ENCODE measurements at places on chromosomes 5 and 9.

GRCh38 chr9:36888551-36888950 is 145.5 kb downstream of the PAX5 start:
- DNase-seq, result no peak

- no peak for DNase-seq
Measured at GRCh38 chr5:64165500-64166200, at the start of gene RNF180. Gene RNF180, plus strand, starts transcription at chr5:64165843. Its CDS starts 34,965 bp downstream, at chr5:64200808.

- no peak for DNase-seq
Measured at GRCh38 chr9:99745085-99745484, 76.6 kb upstream of the NR4A3 start.

GRCh38 chr5:149840226-149840825 is 104.3 kb downstream of the PDE6A start:
- no peak for DNase-seq

DNA sequence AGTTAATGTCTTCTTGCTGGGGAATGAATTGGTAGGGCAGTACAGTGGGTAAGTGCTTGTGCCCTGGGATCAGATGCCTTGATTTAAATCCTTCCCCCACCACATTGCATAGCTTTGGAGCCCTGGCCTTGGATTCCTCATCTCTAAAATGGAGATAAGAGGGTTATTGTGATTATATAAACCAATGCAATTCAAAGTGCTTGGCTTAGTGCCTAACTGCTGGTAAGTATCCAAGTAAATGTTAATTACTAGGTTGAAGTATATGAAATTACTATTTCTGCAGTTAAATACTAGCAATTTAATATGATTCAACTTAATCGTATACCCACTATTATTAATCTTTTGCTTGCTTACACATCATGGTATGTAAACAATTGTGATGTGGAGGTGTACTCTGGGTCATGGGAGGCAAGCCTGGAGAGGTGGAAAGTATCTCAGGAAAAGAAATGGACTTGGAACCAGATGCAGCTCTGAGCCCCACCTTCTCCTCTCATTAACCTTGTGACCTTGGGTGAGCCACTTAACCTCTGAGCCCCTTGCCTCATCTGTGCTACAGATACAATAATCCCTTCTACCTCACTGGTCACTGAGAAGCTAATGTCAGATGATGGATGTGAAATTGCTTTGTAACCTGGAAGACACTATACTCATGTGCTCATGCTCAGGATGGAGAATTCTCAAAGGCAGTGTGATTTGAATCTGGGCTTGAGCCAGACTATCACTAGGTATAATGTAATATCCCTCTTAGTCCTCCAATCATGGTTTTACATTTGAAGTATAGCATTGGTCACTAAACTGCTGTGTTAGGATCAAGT is 23.8 kb downstream of the NEUROG1 start:
- DNase-seq, result no peak

GRCh38 chr9:87795178-87795577 is 69.3 kb downstream of the CTSL start:
- no peak for DNase-seq

DNA sequence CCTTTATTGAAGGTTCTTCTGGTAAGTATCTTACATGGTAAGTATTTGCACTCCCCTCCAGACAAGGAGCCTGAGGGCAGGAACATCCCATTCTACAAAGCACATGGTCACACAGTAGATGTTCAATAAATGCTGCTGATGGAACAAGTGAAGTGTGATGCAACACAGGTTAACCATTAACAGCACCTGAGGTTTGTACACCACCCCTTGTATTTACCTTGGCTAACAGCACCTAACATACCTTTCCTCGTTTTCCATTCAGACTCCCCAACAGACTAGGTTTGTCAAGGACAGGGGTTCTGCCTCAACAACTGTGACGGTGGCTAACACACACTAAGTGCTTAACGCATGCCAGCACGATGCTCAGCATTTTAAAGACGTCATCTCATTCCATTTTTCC is 213.6 kb downstream of the MAPKAP1 start:
- DNase-seq, result no peak

DNA sequence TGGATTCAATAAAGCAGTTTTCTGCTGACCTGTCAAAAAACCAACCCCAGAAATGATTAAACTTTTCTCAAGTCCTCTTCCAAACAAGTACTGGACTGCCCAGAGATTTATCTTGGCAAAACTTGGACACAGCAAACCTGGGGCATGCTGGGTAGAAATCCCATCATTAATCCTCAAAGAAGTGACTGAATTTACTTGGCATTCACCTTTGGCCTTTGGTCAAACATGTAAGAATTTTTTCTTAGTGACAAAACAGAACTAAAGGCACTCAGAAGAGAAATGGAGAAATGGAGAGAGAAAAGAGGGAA is 248.6 kb upstream of the NREP start:
- DNase-seq, result no peak

DNA sequence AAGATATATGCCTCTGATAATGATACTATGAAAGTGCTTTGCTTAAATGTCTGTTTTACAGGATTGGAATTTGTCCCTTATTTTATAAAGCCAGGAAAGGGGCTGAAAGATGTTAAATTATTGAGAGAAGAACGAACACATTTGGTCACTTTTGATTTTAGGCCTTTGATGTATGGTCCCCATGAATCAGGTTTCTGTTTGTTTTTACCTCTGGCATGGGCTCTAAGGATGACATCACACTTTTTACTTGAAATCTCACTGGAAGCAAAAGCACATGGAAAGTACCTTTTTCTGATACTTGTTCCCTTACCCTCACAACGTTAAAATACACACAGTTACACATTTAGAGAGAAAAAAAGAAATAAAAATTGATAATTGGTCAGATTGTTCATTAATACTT is 6.9 kb downstream of the OTULIN start:
- no peak for DNase-seq

DNA sequence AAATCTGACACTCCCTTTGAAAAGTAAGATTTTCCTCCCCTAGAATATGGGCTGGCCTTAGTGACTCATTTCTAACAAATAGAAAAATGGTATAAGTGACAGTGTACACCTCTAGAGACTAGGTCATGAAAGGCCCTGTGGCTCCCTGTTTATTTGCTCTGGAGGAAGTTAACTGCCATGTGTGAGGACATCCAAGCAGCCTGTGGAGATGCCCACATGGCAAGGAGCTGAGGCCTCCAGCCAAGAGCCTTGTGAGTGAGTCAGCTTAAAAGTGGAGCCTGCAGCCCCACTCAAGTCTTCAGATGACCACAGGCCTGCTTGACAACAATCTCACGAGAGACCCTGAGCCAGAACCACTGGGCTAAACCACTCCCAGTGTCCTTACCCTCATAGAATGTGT is 128.1 kb upstream of the LHFPL2 start:
- DNase-seq, result no peak

DNA sequence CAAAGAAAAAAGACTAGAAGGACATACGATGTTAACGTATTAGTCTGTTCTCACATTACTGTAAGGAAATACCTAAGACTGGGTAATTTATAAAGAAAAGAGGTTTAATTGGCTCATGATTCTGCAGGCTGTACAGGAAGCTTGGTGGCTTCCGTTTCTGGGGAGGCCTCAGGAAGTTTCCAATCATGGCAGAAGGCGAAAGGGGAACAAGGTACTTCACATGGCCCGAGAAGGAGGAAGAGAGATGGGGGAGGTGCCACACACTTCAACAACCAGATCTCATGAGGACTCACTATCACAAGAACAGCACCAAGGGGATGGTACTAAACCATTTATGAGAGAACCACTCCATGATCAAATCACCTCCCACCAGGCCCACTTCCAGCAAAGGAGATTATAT is 110.1 kb downstream of the CARTPT start:
- no peak for DNase-seq

DNA sequence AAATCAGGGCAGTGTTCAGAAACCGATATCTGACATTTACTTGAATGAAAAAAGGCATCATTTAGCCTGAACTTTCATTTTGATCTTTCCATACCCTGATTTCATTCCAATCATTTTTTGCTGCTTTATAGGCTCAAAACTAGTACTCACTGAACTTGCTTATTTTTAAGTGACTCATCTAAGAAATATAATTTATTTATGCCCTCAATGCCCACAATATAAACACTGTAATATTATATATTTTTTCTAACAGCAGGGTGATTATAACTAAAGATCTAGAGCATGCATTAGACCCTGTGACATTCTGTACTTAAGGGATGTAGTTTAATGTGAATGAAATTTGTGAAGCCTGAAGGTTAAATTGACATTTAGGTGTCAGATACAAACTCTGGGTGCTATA is 446.1 kb upstream of the CDH10 start:
- no peak for DNase-seq

GRCh38 chr5:168851902-168852321 is 272.7 kb upstream of the PANK3 start:
- DNase-seq, result no peak

GRCh38 chr5:65050826-65051498 is 282.2 kb downstream of the CWC27 start:
- no peak for DNase-seq
